ENCODE measurements at places on chromosomes 3 and 15.

- DNase-seq = no peak
These were observed 54.6 kb downstream of the PPM1L start for GRCh38 chr3:160810362-160811236.

- DNase-seq = no peak
These were observed 34.2 kb downstream of the PRTG start for GRCh38 chr15:55708720-55709119.

DNA sequence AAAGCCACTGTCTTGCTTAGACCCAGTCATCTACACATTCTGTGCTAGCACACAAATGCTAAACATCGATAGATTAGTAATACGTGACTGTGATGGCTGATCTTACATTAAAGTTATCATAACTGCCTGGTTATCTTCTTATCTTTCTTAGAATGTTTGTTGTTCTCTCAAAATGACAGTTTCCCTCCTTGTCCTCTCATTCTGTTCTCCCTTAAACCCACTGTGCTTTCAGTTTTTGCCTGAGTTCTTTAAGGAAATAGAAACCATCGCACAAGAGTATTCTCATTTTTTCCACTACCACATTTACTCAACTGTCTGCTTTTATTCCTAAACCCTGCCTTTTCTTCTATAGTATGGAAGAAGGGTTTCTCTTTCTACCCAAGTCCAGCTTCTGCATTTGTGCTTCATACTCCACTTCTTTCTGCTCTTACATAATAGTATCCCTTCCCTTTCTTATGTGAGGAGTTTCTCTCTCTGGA is 17.1 kb downstream of the STX19 start:
- DNase-seq = no peak

GRCh38 chr3:143849854-143850549 is 1.7 kb upstream of the SLC9A9 start:
- DNase-seq = no peak

GRCh38 chr15:35271371-35272043 is 186.4 kb upstream of the NANOGP8 start:
- DNase-seq = no peak

DNA sequence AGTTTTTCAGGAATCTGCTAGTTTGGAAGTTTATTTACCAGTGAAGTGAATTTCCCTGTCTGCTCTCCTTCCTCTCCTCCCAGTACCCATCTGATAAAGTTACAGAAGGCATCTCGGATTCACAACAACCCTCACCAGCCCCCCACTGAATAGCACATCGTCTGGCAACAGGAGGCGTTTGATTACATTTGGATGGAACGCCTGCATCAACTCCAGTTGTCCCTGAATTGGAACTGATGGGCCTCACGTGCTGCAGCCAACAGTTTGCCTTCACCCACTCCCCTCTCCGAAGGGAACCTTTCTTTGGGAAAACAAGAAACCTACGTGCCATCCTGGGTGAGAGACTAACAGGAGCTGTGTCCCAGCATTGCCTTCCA is 59.5 kb upstream of the BCL6 start:
- no peak for DNase-seq

GRCh38 chr3:181823716-181824115 is 112.0 kb downstream of the SOX2 start:
- no peak for DNase-seq

GRCh38 chr3:124442463-124442862 is 287.8 kb upstream of the UMPS start:
- no peak for DNase-seq

DNA sequence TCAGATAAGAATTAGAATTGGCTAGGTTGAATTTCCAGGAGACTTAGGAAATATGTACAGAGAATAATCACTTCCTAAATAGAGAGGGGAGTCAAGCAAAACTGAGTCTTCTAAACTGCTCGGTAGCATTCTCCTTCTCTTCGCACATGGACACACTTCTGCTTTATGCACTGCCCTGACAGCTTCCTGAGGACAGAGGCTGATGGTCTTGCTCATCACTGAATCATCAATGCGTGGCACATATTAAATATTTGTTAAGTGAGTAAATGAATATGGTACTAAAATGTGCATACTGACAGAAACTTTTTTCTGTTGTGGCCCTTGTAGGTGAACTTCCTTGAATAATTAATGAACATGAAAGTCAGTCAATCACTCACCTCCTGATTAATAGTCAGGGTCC is 315.5 kb downstream of the FHIT start:
- DNase-seq = no peak

Data from posterior cingulate gyrus (tissue), 11 donors.